CD14-positive monocyte (primary cell): ENCODE measurements at places on chromosomes 3 and 15.

DNA sequence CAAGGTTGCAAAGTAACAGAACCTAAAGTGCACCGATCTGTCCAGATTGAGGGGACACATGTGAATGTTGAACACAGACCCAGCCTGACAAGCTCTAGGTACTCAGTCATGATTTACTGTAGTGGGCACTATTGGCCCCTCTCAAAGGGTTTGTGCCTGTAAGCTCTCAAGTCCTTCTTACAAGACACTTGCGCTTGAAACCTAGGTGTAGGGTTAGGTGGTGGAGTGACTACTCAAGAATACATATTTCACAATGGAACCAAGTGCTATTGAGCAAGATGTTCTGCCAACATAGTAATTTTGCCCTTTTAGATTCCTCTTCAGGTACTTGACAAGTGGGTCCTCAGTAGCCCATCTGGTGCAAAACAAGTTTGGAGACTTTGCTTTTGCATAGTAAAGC, 169.9 kb downstream of the AKAP13 start:
- DNase-seq: peak; percentile 69

- peak; percentile 66 for DNase-seq
Observed at GRCh38 chr3:12349895-12350811, 61.3 kb downstream of the PPARG start.

GRCh38 chr15:45644437-45644836, 9.6 kb downstream of the SQOR start:
- DNase-seq: peak; percentile 30

GRCh38 chr3:55607844-55608243, 120.7 kb upstream of the WNT5A start:
- DNase-seq: no peak

DNA sequence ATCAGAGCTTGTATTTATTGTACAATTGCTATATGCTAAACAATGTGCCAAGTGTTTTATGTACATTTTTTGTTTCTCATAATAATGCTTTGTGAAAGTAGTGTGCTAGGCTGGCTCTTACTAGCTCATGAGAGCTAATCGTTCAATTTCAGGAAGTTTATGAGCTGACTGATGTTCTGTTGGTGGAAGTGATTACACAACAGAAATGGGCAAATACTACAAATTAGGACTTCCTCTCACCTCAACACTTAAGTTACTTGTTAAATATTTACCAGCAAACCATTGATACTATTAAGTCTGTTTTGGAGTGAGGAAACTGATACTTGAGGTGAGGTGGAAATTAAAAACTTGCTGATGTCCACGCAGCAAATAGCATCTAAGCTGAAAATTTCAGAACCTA, 32.3 kb downstream of the SLC9C1 start:
- peak; percentile 45 for DNase-seq

DNA sequence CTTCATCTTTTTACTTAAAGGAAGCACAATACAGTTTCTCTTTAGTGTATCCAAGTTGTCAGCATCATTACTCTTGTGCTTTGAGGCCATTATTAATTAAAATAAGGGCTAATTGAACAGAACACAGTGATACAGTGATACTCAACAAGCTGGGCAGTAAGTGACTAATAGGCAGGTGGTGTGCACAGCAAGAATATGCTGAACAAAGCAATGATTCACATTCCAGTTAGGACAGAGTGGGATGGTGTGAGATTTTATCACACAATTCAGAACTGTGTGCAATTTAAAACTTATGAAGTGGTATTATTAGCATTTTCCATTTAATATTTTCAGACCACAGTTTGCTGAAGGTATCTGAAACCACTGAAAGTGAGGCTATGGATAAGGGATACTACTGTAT, 116.9 kb downstream of the PLOD2 start:
- DNase-seq: no peak

DNA sequence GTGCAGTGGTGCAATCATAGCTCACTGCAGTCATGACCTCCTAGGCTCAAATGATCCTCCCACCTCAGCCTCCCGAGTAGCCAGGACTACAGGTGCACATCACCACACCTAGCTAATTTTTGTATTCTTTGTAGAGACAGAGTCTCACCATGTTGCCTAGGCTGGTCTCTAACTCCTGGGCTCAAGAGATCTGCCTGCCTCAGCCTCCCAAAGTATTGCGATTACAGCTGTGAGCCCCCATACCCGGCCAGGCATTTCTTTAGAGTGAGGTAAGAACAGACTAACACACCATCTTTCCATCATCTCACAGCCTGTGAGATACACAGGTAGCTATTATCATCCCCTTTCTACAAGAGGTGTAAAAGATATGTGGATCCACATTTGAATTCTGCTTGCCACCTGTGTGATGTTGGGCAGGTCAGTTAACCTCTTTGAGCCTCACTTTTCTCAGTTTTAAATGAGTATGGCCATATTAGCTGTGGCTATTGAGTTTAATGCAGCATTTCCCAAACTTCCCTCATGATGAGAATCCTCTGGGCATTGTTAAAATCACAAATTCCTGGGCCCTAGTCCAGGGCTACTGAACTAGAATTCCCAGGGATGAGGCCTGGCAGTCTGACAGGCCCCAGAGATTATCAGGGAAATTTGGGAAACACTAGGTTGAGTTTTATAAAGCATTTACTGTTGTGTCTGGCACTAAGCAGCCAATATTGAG, 46.0 kb downstream of the ANP32A start:
- DNase-seq: no peak

- DNase-seq: no peak
Observed at GRCh38 chr3:2661078-2661477, 449.1 kb downstream of the IL5RA start.
